ENCODE measurements at places on chromosomes 3 and 15. TPM values are rescaled to one million over a fixed set of nuclear protein-coding genes. Genes with fewer than 3 reads are reported as not detected.

Gene CFAP91
- total RNA-seq = 0.73 TPM

Gene REC114
- total RNA-seq = not detected

Gene CLDN18
- total RNA-seq = not detected

Gene PTX3
- total RNA-seq = 340 TPM

All from subcutaneous preadipocyte (primary cell).